SJSA1 (cell line): ENCODE measurements at places on chromosomes 3 and 15.

- no peak overlapping the region for H3K27ac ChIP-seq
- H3K4me3 ChIP-seq: no peak overlapping the region
- DNase-seq: peak; percentile 51
- no peaks in the 10 kb centered on the region for H3K36me3 ChIP-seq
- peaks cover 31% of the 10 kb centered on the region for H3K4me1 ChIP-seq
- H3K27me3 ChIP-seq: no peaks in the 10 kb centered on the region
These were observed 40.5 kb downstream of the HES1 start for GRCh38 chr3:194176274-194176991.

- H3K4me3 ChIP-seq: no peak overlapping the region
- no peak overlapping the region for H3K27ac ChIP-seq
- DNase-seq: no peak
- H3K36me3 ChIP-seq: no peaks in the 10 kb centered on the region
These were observed 4.5 kb downstream of the UROC1 start for GRCh38 chr3:126512916-126513650.

GRCh38 chr3:16122661-16123060, 51.8 kb upstream of the GALNT15 start:
- H3K4me3 ChIP-seq: no peak overlapping the region
- no peaks in the 10 kb centered on the region for H3K36me3 ChIP-seq
- DNase-seq: no peak
- no peak overlapping the region for H3K27ac ChIP-seq
- H3K27me3 ChIP-seq: no peaks in the 10 kb centered on the region

- no peaks in the 10 kb centered on the region for H3K4me1 ChIP-seq
- no peaks in the 10 kb centered on the region for H3K36me3 ChIP-seq
- no peak overlapping the region for H3K4me3 ChIP-seq
- no peak for DNase-seq
- H3K27me3 ChIP-seq: no peaks in the 10 kb centered on the region; the same call in 1 of the 2 replicates
These were observed 98.2 kb downstream of the HHLA2 start for GRCh38 chr3:108394563-108394962.

- H3K4me3 ChIP-seq: no peak overlapping the region
- H3K36me3 ChIP-seq: no peaks in the 10 kb centered on the region
- no peak for DNase-seq
- H3K27ac ChIP-seq: peak overlapping the region; percentile 30; the same call in 1 of the 2 replicates
- no peaks in the 10 kb centered on the region for H3K27me3 ChIP-seq
These were observed 72.8 kb downstream of the LRIG1 start for GRCh38 chr3:66427951-66428474.

GRCh38 chr15:45179221-45179985, 8.4 kb downstream of the SHF start:
- H3K27ac ChIP-seq: no peak overlapping the region
- H3K27me3 ChIP-seq: no peaks in the 10 kb centered on the region
- H3K4me3 ChIP-seq: no peak overlapping the region
- H3K36me3 ChIP-seq: no peaks in the 10 kb centered on the region
- DNase-seq: no peak
